Activated CD8-positive, alpha-beta memory T cell treated with anti-CD3 and anti-CD28 coated beads for 4 hours (primary cell): ENCODE measurements at places on chromosomes 1 and 21.

DNA sequence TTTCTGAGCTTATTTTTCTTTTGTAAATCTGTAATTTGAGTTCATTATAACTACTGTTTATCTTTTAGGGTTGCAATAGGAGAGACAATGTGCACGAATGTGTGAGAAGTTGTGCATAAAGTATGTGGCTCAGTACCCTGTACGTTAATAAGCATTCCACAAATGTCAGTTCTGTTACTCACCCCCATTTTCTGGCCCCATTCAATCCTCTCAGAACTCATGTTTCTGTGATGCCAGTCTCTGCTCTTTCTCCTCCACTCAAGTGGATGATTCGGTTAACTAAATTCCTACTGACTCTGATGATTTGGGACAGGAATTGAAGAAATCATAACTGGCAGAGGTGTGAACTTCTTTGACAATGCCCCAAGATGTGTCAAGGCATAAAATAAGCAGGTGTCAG, 10.2 kb upstream of the DMRTB1 start:
- DNase-seq = no peak

- no peak for DNase-seq
Observed at GRCh38 chr1:227926216-227926791, 21.4 kb downstream of the WNT9A start.

DNA sequence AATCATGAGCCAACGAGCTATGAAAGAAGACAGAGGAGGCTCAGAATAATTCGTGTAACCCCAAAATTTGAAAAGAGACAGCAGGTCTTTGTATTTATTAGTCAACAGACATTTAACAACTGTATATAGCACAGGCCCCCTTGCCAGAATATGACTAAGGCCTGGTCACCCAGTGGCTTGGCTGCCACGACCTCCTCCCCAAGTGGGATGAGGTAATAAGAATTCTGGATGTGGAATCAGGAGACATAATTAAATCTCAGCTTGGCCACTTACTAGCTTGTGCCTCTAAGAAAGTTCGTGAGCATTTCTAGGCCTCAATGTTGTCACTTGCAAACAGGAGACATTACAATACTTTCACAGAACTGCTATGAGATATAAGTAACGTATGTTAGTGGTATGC, 134.2 kb upstream of the TNFSF4 start:
- no peak for DNase-seq

DNA sequence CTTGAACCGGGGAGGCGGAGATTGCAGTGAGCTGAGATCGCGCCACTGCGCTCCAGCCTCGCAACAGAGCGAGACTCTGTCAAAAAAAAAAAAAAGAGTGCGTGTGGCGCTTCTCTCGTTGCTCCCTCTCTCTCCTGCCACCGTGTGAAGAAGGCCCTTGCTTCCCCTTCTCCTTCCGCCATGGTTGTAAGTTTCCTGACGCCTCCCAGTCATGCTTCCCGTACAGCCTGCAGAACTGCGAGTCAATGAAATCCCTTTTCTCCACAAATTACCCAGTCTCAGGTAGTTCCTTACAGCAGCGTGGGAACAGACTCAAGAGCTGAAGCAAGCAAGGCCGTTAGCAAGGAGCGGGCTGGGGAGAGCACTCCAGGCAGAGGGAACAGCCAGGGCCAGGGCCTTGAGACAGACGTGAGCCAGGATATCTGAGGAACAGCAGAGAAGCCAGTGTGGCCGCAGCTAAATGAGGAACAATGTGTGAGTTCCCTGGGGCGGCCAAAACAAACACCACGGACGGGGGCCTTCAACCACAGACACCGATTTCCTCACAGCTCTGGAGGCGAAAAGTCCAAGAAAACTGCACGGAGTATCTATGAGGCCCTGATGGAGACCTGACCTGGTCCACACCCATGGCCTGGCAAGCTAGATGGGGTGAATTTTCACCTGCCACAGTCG, 54.2 kb upstream of the ETS2 start:
- DNase-seq = no peak

GRCh38 chr1:224405604-224405970, 29.0 kb downstream of the WDR26 start:
- DNase-seq = no peak

DNA sequence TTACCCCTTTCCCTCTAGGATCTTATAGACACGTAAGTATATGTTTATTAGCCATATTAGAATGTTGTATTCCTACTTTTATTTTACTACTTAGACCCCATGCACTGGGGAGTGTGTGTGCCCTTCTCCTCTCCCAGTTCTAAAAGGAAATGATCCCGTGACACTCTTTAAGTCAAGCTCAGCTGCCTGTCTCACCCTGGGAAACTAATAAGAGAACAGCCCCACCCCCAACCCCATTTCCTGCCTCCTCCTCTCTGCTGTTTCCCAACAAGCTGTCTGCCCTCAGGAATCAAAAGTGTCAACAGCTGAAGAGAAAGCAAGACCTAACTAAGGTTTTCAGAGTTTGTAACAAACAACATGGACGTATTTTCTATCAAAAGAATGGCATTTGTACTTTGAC, 92.6 kb upstream of the VAV3 start:
- DNase-seq = no peak

DNA sequence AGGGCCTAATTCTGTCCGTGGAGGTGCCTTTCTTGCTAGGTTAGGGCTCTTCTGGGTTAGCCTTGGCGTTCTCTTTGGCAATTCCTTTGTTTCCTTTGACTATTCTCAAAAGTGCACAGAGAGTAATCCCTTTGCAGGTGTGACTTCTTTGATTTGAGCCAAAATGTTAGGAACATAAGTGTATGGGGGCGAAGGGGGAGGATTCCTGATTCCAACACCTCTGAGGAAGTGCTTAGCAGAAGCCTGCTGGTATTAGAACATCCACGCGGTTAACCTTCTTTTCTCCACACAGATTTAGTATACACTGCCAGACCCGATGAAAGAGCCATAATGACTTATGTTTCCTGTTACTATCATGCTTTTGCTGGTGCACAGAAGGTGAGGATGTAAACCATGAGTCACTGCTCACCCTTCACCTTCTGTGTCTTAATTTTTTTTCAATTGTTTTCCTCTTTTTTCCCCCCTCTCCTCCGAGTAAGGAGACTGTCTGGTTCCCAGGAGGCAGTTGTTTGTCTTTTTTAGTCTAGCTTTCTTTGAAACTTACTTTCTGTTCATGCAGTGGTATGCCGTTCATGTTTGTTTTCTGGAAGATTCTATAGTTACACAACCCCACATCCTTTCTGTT, 48.0 kb downstream of the ACTN2 start:
- DNase-seq = no peak

DNA sequence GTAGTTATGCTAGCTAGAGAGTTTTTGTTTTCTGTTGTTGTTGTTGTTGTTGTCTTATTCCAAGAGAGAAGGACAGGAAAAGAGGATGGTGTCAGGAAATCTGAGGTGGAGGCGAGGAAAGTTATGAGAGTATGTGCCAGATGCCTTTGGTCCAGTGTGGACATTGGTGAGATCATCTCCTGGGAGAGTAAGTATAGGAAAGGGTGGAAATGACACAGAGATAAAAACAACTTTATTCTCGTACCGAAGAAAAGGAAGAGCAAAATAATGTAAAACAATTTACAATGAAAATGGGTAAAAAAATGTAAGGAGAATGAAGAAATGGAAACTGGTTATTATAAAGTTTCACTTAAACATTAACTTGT, 97.4 kb upstream of the ADGRL2 start:
- no peak for DNase-seq
